ENCODE measurements at places on chromosomes 4 and X.

DNA sequence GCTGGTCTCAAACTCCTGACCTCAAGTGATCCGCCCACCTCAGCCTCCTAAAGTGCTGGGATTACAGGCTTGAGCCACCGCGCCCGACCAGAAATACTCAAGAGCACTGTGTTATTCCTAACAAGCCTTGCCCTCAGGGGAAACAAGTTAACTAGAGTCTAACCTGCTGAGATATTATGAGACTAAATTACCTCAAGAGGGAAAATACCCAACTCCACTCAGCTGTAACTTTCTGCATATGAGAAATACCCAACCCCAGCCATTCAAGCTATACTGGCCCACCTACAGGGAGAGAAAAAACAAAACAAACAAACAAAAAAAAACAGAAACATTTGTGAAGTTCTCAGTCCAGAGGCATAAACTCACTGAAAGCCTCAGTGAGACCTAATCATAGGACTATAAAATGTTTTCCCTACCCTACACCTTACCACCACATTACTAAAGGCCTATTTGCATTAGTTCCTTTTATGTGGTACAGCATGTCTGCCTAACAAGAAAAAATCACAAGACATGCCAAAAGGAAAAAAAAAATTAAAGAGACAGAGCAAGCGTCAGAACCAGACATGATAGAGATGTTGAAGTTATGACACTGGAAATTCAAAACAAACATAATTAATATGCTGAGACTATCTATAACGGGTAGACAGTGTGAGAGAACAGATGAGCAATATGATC is 876.0 kb downstream of the FSTL5 start:
- no peak for DNase-seq

DNA sequence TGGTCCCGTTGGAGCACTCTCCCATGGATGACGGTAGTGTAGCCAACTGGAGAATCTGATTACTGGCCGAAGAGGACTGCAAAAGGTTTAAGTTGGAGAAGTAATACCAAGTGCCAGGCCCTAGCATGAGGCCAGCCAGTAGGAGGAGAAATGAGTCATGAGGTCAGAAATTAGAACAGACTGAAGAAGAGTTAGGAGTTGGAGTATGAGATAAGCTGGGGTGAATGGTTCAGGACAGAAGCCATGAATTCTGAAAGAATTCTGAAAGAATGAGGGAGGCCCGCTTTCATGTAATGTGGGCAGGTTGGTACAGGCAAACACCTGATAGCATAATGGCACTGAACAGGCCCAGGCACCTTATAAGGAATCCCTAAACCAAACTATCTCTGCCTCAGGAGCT is 18.4 kb upstream of the STK26 start:
- no peak for DNase-seq

GRCh38 chrX:85243155-85243554 is 424 bp downstream of the SATL1 start:
- no peak for DNase-seq

DNA sequence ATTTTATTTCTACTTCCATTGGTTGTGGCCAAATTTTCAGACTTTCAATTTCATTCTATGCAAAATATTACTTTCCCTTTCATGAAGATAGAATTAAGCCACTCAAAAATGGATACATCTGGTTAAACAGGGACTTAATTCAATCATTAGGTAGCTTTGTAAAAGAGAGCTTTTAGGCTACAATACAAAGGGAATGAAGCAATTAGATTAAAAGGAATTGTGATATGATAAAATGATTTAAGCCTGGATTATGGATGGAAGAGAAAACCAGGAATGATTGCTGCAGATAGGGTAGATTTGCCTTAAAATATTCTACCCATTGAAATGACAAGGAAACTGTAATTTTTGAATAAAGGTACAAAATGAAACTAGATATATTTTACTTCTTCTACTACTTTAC is 134.6 kb upstream of the PDHA2 start:
- no peak for DNase-seq

- no peak for DNase-seq
These were observed 86.7 kb upstream of the TECRL start for GRCh38 chr4:64495946-64496345.

All from activated CD4-positive, alpha-beta T cell treated with anti-CD3 and anti-CD28 coated beads for 1 hour (primary cell).